ENCODE measurements at places on chromosomes 6 and 20.

DNA sequence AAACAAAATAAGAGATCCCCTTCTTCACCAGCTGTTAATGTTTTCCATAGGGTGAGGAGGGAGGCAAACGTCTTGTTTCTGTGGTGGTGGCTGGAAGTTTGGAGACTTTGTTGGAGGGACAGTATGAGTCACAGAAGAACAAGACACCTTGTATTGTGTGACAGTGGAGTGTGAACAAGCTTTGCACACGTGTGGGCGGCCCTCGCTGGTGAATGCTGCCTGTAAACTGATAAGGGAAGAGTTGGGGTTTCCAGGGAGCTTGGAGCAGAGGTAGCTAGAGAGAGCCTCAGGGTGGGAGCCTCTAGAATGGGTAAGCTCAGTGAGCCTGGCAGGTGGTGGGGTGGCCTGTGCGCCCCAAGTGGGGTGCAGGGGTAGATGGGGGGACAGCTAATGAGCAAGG is 78.3 kb downstream of the ZDHHC14 start:
- DNase-seq = no peak

DNA sequence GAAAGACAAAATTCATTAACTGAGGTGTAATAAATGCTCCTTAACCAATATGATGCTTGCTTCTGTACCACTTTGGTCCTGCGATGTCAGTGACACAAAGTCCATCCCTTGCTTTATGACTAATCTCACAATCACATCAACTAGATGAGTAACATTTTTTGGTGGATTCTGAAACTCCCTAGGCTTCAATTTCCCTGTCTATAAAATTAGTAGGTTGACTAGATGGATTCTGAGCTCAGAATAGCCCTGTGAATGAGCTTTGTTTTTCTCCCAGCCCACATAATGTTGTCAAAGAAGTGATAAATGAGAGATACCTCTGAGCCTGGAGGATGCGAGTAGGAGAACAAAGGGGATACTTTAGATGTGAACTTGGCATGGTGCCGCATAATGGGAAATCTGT is 9.1 kb downstream of the TXLNB start:
- DNase-seq = no peak

DNA sequence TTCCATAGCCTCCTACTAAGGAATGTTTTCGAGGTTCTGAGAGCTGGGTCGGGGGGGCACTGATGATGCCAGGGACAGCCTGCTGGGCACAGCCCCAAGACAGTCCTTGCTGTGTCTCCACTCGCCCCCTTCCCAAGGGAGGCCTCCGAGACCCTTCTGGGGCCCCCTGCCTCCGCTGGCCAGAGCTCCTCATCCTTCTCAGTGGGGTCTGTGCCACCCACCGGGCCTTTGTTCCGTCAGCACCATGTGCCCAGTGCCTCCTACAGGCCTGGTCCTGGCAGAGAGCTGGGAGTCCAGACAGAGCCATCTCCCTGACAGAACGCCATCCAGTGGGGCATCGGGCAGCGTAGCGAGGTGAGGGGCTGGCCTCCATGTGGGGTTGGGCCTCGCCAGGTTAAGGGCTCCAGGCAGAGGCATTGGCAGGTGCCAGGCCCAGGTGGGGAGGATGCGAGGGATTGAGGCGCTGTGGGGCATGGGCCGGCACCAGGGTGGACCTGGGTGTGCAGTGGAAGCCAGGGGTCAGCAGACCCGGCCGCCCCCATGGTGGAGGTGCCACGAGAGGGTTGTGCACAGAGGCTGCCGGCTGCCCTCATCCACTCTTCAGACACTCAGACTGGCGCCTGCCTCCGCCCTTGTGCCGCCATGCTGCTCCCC is 13.3 kb downstream of the RBM38 start:
- DNase-seq = no peak

- DNase-seq = no peak
Observed at GRCh38 chr20:58978351-58979190, 2.5 kb upstream of the NELFCD start.

GRCh38 chr6:144185133-144185836 is 35.0 kb downstream of the STX11 start:
- DNase-seq = no peak

- DNase-seq = no peak
Observed at GRCh38 chr6:11538819-11539468, 1.4 kb downstream of the TMEM170B start.

DNA sequence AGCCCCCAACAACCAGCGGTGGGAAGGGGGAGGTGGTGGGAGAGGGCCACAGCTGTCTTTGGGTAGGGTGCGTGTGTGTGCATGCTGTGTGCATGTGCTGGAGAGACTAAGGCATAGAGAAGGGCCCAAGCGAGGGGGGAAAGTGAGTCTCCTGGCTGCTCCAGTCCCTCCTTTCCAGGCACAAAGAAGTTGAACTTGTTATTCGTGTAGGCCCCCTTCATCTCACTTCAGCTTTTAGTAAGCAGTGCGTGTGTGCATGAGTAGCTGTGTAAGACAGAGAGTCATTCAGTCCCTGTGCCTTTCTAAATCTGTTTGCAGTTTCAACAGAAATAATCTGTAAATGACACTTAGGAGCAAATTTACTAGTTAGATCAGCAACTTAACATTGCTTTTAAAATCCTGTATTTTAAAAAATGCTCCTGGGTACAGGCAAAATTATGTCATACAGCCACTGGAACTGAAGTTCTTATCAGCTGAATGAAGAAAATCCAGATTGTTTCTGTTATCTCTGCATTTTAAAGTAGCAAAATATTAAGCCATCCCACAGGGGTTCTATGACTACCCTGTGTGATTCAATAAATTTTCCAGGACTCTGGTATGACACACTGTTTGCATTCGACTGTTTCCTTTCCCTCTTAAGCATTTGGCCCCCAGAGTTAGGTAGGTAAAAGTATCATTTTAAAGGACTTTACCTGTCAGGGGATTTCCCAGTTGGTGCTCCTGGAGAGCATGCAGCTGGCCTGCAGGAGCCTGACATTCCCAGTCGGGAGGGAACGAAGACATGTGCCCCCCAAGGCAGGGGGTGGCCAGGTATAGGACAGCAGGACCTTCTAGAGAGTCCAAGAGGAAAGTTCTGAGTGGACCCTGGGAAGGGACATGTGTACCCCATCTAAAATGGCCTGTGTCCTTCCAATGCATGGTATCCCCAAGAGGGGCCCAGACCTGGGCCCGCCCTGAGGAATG is 39.0 kb downstream of the MTRES1 start:
- no peak for DNase-seq

GRCh38 chr6:121595646-121596045 is 160.2 kb downstream of the GJA1 start:
- no peak for DNase-seq

GRCh38 chr6:37602346-37602745 is 95.3 kb downstream of the MDGA1 start:
- DNase-seq = no peak

DNA sequence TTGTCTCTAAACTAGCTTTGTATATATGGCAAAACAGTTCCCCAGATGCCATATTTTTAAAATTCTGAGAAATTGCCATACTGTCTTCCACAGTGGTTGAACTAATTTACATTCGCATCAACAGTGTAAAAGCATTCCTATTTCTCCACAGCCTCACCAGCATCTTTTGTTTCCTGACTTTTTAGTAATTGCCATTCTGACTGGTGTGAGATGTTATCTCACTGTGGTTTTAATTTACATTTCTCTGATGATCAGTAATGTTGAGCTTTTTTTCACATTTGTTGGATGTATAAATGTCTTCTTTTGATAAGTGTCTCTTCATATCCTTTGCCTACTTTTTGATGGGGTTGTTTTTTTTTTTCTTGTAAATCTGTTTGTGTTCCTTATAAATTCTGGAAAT is 1222.7 kb upstream of the CITED2 start:
- no peak for DNase-seq

DNA sequence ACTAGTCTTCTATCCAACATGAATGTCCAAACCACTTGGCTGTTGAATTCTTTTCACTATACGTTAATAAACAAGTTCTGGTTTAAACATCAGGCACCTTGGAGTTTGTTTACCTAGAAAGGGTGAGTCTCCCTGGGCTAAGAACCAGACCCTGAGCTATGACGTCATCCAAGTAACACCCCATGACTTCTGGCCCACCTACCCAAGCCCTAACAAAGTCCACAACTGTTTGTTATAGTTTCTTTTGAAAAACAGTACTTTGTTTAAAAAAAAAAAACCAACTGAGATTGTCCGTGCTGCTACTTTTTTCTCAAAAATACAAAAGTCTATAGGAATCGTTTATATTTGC is 146.9 kb upstream of the BEND6 start:
- no peak for DNase-seq

GRCh38 chr6:26457264-26457805 is 420 bp upstream of the BTN2A1 start:
- DNase-seq = no peak

DNA sequence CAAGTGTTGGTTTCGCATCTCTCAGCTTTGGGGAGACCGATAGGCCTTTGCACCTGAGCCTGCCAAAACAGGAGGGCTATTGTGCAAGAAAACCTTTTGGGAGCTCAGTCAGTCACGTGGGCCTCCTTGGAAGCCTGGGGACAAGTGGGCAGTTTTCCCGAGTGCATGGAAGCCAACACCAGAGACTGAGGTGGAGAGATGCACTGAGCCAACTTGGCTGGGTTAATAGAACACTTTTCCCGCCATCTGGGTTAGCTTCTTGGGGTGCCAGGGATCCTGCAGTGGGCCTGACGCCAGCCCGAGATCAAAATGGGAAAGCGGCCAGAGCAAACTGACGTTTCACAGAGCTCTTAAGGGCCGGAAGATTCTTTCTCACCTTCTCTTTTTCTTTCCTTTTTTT is 2.8 kb upstream of the OOEP start:
- DNase-seq = no peak

DNA sequence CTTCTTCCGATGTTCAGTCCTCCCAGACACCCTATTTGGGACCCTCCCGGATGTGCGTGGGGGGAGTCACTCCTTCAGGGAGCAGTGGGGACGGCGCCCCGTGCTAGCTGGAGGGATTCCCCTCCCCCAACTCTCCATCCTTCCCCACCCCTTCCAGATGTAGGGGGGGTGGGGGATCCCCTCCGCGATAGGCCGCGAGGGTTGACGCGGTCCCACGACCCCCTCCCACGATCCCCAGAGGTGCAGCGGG is 548 bp downstream of the GNL1 start:
- DNase-seq = no peak

- no peak for DNase-seq
Observed at GRCh38 chr6:12621754-12622153, 94.8 kb upstream of the PHACTR1 start.

DNA sequence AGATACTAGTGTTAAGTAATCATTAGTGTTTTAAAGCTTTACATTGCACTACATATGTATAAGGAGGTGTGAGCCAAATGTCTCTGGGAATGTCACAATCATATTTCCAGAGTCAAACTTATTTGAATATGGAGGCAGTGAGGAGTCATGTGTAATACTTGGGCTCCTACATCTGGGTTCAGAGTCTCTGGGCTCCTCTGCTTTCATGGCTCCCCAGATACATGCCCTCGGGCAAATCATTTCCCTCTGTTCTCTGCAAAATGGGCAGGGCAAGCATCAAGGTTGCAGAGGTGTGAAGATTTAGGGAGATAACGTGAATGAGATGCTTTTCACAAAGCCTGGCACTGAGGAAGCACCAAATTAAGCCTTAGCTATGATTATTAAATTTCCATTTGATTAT is 138.3 kb upstream of the SGK1 start:
- no peak for DNase-seq

DNA sequence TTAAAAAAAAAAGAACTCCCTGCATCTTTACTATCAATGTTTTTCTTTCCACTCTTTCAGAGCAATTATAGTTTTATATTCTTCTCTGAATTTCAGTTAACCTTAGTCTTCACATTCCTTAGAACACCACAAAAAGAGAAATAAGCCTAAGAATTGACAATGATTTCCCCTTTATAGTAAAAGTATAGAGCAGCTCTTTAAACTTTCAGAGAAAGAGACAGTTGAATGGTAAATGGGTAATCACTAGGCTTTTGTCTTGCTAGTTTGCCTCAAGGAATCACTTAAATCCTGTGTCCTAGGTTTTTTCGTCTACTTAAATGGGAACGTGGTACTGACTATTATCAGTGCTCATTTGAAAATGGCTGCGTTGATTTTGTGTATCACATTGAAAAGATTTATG is 31.8 kb downstream of the SLX4IP start:
- no peak for DNase-seq

- no peak for DNase-seq
Observed at GRCh38 chr20:16216914-16217230, 356.4 kb downstream of the KIF16B start.

GRCh38 chr6:39137245-39137644 is 22.3 kb upstream of the SAYSD1 start:
- no peak for DNase-seq

DNA sequence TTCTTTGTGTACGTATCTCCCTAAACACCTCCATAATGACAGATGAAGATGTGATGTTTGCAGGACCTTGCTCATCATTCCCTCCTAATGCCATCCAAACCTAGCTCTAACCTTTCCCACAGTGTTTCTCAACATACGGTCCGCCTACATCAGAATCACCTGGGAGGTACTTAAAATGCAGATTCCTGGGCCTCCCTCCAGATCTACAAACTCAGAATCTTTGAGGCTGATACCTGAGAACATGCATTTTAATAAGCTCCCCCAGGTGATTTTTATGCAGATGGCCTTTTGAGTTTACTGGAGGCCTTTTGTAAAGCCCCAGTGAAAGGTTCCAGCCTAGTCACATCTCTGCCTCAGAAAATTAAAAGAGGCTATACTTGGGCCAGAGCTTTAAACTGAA is 40.5 kb downstream of the METTL24 start:
- no peak for DNase-seq

DNA sequence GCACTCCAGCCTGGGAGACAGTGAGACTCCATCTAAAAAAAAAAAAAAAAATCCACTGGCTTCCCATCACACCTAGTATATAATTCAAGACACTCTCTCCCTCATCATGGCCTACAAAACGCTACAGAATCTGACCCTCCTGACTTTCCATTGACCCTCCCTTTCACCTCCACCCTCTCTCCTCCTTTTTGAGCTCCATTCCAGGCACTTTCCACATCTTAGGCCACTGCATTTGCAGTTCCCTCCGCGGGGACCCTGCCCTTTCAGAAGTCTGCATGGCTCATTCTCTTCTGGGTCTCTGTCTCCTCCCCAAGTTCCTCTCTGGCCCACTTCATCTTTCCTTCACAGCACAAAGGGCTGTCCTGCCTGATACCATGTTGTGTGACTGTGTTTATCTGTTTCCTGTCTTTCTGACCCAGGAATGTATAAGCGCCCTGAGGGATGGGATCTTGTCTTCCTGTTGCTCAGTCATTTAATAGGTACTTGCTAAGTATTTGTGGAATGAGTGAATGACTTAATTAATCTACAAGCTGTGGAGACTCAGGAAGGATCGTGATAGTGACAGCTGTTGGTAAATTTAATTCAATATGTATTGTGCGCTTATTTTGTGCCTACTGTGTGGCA is 35.2 kb downstream of the NCR2 start:
- no peak for DNase-seq
